ENCODE measurements at places on chromosomes 3 and 15. TPM values are rescaled to one million over a fixed set of nuclear protein-coding genes. Genes with fewer than 3 reads are reported as not detected.

The HHATL gene
- total RNA-seq, result not detected

The ALDH1L1 gene
- 0.07 TPM for total RNA-seq

The SLC9A9 gene
- not detected for total RNA-seq

The RPP25 gene
- 35.3 TPM for total RNA-seq

The SAMMSON gene
- not detected for total RNA-seq

The ITIH4 gene
- 3.7 TPM for total RNA-seq

The GP9 gene
- not detected for total RNA-seq

DNA sequence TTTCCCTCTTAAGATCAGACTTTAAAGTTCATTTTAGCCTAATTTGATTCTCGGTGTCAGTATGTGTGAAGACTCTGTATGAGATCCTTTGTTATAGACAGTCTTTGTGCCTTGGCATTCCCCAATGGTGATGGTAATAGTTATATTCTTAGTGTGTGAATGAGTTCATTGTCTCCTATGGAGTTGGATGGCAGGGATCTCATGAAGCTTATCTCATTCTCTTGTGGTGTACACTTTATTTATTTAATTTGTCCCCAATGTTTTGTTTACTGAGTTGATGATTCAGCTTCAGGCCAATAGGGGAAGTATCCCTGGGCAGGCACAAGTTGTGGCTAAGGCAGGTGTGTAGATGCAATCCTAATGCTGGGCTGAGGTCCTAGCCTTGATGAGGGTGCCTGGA is 222.0 kb upstream of the DPPA4 start:
- DNase-seq, result no peak

GRCh38 chr3:169342652-169343505 is 320.6 kb downstream of the MECOM start:
- DNase-seq, result no peak

- DNase-seq, result no peak
Observed at GRCh38 chr3:31499281-31499680, 33.4 kb upstream of the STT3B start.

GRCh38 chr15:70337277-70338186 is 239.8 kb upstream of the TLE3 start:
- no peak for DNase-seq

GRCh38 chr3:108909799-108910198 is 43.9 kb downstream of the GUCA1C start:
- no peak for DNase-seq

GRCh38 chr3:45034612-45035252 is 8.6 kb downstream of the CLEC3B start:
- DNase-seq, result no peak

- DNase-seq, result no peak
Observed at GRCh38 chr3:10434144-10434937, 71.0 kb downstream of the ATP2B2 start.

- no peak for DNase-seq
Observed at GRCh38 chr15:64344651-64345294, 11.2 kb downstream of the CSNK1G1 start.

DNA sequence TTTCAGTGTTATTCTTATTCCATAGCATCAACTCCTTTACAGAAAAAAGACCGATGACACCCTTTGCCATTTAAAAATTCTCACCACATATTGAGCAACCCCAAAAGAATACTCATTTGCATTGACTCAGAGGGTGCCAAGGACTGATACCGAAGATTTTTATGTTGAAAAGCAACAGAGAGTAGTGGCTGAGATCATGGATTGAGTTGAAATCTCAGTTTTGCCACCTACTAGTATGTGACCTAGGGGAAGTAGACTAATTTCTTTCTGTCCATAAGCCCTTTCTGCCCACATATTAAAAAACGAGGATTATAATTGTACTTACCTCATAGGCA is 313.9 kb upstream of the SATB1 start:
- DNase-seq, result no peak

Measured in Caco-2 (cell line).